ENCODE measurements at places on chromosomes 2 and 18. TPM values are rescaled to one million over a fixed set of nuclear protein-coding genes. Genes with fewer than 3 reads are reported as not detected.

DNA sequence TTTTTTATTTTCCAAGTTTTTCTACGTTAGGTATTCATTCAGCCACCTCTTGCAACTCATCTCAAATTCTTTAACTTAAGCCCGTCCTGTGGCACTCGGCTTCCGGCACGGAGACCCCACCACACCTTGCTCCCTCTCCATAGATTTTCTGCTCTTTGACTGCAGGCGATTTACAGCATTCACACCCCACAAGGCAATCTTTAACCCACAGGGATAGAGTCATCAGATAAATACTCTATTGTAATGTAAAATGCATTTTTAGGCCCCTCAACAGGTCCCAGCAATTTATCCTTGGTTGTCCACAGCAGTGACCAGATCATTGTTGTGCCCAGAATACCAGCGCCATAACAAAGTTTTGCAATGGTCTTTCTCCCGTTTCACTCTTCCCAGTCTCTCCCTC is 132.3 kb upstream of the EPHA4 start:
- DNase-seq: no peak

The SCRN3 gene
- 17.7 TPM for total RNA-seq

DNA sequence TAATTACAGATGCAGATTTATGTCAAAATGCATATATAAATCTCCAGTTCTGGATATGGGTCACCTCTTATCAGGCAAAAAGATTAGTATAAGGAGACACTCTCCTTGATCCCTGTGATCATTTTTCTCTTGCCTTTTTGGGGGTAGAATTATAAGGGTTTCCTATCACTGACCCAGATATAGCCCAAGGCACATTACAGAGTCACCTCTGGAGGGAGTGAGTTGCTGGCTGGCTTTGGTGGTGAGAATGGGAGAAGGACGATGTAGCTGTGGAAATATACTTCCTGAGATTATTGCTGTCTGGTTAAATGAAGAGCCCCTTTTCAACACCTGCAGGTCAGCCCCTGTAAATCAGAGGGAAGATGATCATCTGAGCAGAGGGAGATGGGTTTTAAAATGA is 418.7 kb downstream of the MTX2 start:
- no peak for DNase-seq

DNA sequence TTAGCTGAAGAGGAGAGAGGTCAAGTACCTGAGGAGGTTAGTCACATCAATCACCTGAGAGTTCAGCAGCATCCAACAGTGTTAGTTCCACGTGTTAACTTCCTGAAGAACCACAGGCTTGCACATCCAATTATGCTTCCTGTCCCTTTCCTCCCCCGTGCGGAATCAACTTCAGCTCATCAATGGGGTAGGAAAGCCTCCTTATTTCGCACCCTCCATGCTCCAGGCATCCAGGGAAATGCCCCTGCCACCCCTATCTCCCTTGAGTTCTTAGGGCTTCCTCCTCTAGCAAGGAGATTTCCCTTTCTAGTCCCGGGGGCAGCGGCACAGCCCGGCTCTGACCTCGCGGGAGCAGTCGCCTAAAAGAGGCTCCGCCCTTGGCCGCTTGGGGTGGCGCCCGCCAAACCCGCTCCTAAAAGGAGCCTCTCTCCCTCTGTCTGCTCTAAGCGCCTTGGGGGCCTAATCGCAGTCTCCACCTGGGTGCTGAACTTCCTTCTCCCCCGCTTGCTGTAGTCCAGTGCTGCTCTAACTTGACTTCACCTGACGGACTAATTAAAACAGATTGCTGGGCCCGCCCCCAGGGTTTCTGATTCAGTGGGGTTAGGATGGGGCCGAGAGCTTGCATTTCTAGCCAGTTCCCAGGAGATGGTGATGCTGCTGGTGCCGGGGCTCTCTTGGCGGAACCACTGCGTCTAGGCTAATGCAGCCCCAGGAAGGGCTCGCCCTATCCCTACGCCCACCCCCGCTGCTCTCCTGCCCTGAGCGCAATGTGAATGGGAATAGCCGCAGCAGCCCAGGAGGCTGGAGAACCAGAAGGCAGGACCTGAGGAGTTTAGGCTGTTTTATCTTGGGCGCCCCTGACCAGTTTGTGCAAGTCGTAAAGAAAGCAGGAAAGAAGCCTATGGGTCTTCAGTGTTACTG is 3.4 kb upstream of the TET3 start:
- peak; percentile 41 for DNase-seq

The EEF1B2 gene
- 390 TPM for total RNA-seq

- peak; percentile 74 for DNase-seq
Measured at GRCh38 chr18:26301681-26302080, 75.4 kb downstream of the TAF4B start.

GRCh38 chr2:33358878-33359277 is 117.6 kb upstream of the RASGRP3 start:
- no peak for DNase-seq

DNA sequence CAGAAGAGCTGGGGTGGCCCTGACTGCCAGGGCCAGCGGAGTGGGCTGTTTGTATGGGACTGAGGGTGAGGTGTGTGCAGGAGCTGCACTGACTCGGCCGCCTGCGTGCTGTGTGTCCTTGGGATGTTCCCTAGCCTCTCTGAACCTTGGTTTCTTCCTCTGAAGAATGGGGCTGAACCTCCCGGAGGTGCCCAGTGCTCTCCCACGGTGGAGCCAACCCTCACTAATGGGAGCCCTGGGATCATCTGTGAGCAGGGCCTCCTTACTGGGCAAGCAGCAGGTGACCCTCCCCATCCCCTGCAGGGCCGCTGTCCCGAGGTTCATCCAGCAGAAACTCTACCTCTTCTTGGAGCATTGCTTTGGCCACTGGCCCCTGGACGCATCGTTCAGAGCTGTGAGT is 11.7 kb upstream of the CCDC74A start:
- DNase-seq: no peak

GRCh38 chr2:136131961-136132824 is 14.2 kb upstream of the CXCR4 start:
- no peak for DNase-seq

The SOX11 gene
- not detected for total RNA-seq

GRCh38 chr2:235669269-235669831 is 175.5 kb downstream of the AGAP1 start:
- peak; percentile 72 for DNase-seq

DNA sequence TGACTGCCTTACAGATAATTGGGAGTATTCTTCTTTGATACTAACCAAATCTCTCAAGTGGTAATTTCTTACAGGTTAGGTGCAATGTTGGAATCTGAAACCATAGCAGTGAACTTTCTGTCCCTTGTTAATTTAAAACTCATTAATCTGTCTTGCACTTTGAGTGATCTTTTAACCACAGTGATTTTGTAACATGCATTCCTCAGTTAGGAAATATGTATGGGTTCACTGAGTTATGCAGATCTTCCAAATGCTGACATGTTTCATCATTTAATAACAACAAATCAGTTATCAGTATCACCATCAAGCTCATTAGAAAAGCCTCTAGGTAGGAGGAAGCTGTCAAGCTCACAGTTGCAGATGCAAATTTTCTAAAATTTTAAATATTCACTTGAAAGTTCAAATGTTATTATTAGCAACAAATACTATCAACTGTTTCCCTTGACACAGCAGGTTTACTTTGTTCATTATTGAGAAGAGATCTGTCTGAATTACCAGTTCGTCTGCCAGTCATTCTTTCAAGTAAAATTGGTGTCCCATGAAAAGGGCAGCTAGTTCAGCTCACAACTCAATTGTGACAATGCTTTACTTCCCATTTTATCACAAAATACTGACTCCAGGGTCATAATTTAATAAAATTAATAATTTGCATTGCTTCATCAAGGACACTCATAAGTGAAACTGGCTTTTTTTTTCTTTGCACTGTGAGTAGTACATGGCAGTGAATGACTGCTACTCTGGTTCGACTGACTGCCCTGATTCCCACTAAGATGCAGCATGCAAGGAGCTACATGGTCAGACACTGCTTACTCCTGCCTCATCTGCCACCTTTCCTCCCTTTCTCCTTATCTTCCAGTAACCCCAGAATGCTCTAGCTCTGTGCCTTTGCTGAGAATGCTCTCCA is 31.6 kb downstream of the SUCLG1 start:
- peak; percentile 34 for DNase-seq

The RTN4 gene
- 342 TPM for total RNA-seq

The TMEM247 gene
- not detected for total RNA-seq

- DNase-seq: no peak
Measured at GRCh38 chr18:29161429-29161828, 984.5 kb upstream of the CDH2 start.

DNA sequence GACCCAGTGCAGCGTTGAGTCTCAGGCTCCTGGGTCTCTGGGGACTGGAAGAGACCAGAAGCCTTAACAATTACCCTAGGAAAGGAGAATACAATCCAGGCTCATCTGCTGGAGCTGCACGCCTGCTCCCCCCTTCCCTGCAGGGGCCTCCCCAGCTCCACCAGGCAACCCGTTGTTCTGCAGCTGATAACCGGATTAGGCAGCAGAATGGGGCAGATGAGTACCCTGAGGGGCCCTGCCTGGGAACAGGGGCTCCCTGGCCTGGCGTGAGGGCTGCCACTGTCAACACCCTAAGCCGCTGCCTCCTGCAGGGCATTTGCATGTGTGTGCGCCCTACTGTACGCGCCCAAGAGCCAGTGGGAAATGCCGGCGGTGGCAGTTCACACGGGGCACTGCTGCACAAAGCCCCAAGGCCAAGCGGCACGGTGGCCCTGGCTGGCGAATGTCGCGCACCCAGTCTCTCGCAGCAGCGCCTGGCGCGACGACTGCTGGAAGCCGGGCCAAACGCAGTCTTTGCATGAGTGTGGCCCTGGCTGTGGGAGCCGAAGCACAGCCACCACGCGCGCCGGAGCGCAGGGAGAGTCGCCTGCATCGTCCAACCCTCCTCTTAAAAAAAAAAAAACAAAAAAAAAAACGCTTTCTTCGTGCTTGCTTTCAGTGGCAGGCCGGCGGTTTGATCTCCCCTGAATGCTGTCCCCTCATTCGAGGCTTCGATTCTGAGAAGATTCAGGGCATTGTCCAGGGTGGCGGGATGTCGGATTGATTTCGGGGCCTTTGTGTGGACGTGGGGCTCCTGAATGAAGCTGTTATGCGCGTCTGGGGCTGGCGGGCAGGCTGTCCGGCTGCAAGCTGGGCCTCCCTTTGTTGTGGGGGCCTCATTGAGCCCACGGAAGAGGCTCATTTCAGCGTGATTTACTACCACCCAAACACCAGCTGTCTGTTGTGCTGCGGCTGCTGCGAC is 63.8 kb downstream of the SETBP1 start:
- DNase-seq: no peak

The SKOR2 gene
- not detected for total RNA-seq

- no peak for DNase-seq
Measured at GRCh38 chr2:42949125-42949524, 156.7 kb upstream of the HAAO start.

All from mammary epithelial cell (primary cell).